ENCODE measurements at places on chromosomes 5 and 9.

DNA sequence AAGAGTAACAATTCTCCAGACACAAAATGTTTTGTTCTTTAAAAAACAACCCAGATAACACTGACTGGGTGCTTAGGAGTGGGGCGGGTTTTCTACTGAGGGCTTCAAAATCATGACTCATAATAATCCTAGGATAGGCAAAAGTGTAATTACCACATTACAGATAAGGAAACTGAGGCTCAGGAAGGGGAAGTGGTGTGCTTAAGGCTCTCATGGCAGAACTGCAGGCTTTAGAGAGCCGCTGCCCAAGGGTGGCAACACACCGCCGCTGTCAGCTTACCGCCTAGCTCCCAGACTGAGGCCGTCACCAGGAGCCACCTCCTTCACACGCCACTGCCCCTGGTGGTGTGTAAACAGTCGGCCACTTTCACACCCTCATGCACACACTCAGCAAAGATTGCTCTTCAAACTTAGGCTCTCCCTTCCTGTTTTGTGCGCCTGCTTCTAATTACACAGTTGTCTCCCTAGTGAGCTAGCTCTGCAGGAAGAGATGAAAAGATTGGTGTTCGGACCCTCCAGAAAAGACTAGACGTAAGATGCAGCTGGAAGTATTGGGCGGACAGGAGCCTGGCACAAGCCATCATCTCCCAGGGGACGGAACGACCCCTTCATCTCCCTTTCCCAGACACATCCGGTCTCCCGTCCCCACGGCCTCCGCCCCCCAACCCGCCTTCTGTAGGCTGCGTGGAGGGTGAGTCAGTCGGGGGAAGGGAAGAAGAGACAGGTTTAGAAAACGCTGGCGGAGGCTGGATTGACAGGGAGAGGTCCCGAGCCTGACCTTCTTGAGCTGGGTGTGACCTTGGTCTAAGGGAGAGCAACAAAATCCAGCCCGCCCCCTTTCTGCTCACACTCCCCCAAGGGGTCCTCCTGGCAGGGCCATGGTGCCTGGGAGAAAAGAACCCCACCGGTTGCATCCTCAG is 162.7 kb downstream of the SYK start:
- DNase-seq, result no peak

DNA sequence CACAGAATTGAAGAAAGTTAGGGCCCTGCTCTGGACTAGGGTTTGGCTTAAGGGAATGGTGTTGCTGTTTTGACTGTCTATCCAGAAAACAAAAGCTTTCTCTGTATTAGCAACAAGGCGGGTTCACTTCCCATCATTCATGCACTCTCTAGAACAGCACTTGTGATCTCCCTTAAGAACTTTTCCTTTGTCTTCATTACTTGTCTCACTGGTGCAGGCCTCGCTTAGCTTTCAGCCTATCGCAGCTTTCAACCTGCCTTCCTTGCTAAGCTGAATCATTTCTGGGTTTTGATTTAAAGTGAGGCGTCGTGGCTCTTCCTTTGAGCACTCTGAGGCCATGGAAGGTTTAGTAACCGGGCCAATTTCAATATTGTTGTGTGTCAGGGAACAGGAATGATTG is 35.2 kb upstream of the LPCAT1 start:
- DNase-seq, result no peak

DNA sequence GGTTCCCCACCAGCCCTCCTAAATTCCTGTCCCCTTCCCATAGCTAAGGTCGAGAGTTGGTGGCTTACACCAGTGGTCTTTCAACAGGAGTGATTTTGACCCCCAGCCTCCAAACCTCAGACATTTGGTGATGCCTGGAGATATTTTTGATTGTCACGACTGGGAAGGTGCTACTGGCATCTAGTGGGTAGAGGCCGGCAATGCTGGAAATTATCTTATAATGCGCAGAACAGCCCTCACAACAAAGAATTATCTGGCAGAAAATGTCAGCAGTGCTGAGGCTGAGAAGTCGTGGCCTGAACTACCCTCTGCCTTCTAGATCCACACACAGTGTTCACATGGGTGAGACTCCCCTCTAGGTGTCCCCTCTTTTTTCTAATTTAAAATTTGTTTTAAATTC is 69.6 kb downstream of the IL31RA start:
- DNase-seq, result peak; percentile 19

GRCh38 chr9:90219548-90220118 is 423.0 kb downstream of the DIRAS2 start:
- no peak for DNase-seq

- no peak for DNase-seq
Observed at GRCh38 chr9:133709015-133709611, 29.0 kb downstream of the SARDH start.

DNA sequence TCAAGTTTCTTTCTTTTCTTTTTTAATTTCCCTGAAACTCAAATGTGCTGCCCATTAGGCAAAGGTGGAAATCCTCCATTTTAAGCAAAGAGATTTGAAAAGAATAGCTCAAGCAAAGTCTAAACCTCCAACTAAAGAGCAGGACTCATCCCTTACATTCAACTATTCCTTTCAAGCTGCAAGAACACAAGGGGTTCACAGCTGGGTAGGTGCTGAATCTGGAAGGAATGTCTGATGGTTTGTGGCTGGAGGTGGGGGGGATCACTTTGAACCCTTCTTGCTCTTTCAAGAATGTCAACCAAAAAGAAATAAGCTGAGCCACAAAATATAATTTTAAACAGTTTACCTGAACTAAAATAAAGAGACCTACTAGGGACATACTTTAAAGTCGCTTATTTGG is 375.7 kb upstream of the CDH10 start:
- no peak for DNase-seq

DNA sequence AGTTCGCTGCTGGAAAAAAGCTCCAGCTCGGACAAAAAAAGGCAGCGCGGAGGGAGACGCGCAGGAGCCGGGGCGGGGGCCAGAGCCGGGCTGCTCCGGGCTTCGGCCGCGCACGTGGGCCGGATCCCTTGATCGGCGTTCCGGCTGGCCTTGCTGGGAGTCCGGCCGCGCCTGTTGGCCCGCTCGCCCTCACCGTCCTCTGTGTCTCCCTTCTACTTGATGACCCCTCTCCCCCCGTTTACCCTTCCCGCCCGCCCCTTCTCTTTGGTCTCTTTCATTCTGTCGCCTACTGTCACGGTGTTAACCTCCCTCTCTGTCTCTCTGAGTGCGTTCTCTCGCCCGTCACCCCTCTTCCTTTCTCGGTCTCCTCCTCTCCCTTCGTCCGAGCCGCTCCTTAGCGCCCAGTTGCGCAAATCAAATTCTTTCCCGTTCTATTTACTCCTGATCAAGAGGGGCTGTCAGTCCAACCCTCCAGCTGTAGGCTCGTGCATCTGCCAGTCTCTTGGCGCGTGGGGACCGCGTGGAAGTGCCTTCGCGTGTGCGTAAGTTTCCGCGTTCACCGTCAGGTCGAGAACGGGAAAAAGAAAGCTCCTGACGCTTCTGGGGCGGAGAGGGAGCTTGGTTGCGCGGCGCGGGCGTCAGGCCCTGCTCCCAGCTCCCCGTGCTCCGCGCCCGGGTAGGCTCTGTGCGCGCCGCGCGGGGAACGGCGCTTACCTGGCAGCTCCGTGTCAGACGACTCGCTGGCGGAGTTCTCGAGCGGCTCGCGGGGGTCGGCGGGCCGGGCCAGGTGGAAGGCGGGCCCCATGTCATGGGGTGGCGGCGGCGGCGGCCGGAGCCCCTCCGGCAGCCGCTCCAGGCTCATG is 798 bp downstream of the PITX1 start:
- DNase-seq, result peak; percentile 60

GRCh38 chr5:77645158-77645994 is 6.9 kb upstream of the OTP start:
- no peak for DNase-seq

DNA sequence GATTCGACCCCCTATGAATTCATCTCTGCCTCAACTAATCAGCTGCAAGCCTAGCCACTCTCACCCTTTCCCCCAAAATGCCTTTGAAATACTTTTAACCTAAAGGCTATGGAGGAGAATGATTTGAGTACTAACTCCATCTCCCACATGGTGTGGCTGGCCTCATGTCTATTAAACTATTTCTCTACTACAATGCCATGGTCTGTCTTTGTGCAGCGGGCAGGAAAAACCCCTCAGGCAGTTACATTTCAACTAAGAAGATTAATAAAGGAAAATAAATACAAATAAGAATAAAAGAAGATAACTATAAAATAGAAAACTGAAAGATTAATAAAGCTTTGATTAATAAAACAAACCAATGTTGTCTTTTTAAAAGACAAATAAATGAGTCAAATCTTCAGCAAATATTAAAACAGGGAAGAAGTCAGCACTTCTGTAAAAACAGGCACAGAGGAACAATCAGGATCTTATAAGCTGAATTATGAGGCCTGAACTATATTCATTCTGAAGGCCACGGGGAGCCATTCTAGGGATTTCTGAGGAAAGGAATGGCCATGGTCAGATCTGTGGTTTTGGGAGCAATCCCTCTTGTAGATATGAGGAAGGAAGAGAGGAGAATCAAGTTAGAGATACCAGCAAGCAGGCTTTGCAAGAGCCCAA is 116.1 kb upstream of the SLC12A2 start:
- no peak for DNase-seq

DNA sequence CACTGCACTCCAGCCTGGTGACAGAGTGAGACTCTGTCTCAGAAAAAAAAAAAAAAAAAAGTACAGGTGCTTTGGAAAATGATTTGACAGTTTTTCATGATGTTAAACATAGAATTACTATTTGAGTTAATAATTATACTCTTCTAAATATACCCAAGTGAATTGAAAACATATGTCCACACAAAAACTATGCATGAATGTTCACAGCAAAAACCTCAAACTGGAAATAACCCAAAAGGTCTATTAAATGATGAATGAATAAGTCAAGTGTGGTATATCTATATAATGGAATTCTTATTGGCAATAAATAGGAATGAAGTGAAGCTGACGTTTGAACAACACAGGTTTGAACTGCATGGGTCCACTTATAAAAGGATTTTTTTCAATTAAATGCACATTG is 207.2 kb upstream of the DAB2 start:
- no peak for DNase-seq

GRCh38 chr5:116409591-116410296 is 164.9 kb downstream of the SEMA6A start:
- DNase-seq, result no peak

DNA sequence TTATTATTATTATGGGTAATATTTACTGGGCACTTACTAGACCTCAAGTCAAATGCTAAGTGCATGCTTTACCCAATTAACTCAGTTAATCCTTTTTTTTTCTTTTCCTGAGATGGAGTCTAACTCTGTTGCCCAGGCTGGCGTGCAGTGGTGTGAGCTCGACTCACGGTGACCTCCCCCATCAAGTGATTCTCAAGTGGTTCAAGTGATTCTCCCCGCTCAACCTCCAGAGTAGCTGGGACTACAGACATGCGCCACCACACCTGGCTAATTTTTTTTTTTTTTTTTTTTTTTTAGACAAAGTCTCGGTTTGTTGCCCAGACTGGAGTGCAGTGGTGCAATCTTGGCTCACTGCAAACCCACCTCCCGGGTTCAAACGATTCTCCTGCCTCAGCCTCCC is 69.1 kb downstream of the CXXC5 start:
- DNase-seq, result no peak

DNA sequence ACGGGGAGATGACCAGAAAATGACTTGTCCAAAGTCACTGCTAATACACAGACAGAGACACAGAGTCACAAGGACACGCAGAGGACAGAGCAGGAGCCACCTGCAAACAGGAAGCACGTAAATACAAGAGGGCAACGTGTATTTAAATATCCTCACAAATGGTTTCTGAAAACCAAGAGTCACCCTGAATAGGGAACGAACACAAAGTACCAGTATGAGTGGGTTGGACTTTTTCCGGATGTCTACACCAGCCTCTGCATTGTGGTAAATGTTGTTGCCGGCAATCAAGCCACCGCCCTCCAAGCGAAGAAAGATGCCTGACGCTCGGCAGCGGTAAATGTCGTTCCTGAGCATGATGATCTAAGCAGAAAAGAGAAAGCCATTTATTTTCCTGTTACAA is 44.5 kb downstream of the FBXO10 start:
- no peak for DNase-seq

GRCh38 chr9:114178756-114179450 is 23.6 kb downstream of the COL27A1 start:
- DNase-seq, result no peak

- no peak for DNase-seq
Observed at GRCh38 chr5:30638899-30639298, 554.6 kb upstream of the CDH6 start.
